ENCODE measurements at places on chromosomes 6 and 20.

- DNase-seq, result no peak
These were observed 7.1 kb upstream of the AFDN start for GRCh38 chr6:167819576-167819975.

DNA sequence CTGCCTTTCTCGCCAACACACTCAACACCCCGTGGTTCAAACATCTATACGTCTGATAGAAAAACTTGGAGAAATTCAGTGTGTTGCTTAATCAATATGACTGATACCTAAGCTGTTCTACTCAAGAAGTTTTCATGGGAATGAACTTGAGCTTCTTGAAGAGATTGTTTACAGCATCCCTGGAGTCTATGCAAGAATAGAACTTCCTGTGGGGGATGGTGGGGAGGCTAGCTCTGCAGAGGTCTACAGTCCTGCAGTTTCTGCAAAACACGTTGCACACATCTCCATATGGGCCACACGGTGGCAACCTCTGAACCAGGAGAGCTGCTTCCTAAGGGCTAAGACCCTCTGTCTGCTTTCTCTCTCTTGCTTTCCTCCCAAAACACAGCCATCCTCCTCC is 32.7 kb upstream of the FANCE start:
- no peak for DNase-seq

GRCh38 chr20:1334761-1335160 is 5.8 kb upstream of the SDCBP2 start:
- DNase-seq, result no peak

DNA sequence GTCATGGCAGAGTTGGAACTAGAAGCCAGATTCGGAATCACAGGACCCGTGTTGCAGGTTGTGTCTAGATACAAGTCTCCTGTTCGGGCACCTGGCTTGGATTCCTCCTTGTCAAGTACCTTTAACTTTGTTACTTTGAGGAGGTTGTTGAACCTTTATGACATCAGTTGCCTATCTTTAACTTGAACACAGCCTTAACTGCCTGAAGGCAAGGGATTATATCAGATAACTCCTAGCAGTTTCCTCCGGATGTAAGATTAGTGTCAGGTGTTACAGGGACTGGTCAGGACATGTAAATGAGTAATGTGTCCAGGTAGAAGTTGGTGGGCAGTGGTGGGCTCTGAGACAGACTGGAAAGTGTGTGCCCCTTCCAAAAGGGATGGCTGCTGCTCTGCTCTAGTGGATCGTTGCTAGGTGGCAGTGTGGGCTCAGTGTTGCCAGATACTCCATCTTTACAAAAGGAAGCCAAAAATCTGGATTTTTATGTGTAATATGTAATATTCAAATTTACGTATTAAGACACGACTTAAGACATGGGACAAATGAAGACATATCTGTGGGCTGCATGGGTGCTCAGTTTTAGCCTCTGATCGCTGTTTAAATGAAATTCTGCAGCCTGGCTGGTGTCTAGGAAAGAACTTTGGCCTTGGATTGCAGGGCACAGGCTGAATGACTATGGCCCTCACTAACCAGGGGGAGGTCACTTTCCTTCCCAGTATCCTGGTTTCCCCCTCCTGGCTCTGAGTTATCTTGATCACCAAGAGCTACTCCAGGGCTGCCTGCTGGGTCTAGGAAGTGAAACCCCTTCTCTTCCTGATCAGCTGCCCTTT is 27.1 kb downstream of the CHMP4B start:
- no peak for DNase-seq

DNA sequence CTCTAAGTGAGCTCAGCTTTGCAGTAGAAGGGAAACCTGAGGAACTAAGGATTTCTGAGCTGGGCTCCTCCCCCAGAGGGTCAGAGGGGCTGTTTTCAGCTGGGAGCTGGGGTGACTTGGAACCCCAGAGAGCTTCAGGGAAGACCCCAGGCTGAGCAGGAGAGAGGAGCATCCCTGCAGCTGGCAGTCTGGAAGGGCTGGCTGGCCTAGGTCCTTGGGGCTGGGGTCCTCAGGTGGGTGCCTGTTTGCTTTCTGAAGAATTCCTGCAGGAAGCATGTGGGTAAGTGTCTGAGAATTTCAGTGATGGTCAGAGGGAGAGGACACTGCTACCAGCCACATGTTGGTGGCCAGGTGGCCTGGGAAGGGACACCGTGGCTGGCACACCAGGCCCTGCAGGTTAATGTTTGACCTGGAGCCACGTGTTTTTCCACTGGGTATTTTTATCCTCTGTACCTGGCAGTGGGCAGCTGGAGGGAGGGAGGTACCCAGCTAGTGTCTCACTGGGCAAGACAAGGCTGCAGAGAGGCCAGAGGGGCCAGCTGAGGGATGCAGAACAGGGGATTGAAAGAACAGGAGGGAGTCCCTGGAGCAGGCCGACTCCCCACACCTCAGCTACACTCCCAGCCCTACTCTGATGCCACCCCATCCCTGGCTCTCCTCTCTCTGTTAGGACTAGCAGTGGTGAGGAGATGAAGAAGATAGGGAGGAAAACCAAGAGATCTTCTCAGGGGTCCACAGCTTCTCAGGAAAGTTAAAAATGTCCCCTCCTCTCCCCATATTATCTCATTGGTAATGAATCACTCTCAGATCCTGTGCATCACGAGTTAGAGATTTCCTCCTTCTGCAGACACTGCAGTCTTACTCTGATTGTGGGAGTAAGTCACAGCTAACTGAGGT is 143.6 kb downstream of the VEGFA start:
- DNase-seq, result no peak

Data from endothelial cell (in vitro differentiated cells).